ENCODE measurements at places on chromosomes 2 and 18.

- DNase-seq, result no peak
These were observed 22.0 kb upstream of the GMPPA start for GRCh38 chr2:219476652-219477151.

DNA sequence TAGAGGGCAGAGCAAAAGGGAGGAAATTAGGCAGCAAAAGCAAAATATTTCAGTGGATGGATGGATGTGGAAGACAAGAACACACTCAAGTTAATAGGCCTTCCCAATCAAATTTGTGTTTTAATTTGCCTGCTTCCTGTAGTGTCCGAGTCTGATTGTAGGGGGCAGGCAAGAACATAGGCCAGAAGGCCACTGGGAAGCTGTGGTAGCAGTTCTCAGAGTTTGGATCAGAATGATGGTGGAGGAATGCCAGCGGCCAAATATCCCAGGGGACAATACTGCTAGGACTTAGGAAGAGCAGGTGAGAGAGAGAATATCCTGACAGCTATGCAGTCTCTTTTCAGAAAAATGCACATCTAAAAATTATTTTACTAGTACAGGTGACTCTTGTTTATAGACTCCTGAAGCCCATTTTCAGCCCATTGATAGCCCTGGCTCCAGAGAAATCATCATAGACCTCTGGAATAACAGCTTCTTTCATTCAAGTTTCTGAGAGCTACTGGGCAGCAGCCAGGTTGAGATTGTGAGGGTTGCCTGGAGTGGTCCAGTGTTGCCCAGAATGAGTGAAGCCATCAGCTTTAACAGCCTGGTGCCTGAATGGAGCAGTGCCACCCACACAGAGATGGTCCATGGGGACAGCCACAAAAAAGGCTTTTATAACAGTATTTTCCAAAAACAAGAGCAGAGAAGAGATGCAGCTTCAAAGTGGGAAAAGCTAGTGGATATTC lies 19.1 kb upstream of the SERPINE2 start:
- DNase-seq, result no peak

- DNase-seq, result no peak
These were observed 50.6 kb downstream of the PARD6G start for GRCh38 chr18:80196528-80197320.

GRCh38 chr2:105397953-105398335 lies 907 bp downstream of the FHL2 start:
- no peak for DNase-seq

- no peak for DNase-seq
These were observed 560 bp upstream of the SKA1 start for GRCh38 chr18:50374220-50374752.

DNA sequence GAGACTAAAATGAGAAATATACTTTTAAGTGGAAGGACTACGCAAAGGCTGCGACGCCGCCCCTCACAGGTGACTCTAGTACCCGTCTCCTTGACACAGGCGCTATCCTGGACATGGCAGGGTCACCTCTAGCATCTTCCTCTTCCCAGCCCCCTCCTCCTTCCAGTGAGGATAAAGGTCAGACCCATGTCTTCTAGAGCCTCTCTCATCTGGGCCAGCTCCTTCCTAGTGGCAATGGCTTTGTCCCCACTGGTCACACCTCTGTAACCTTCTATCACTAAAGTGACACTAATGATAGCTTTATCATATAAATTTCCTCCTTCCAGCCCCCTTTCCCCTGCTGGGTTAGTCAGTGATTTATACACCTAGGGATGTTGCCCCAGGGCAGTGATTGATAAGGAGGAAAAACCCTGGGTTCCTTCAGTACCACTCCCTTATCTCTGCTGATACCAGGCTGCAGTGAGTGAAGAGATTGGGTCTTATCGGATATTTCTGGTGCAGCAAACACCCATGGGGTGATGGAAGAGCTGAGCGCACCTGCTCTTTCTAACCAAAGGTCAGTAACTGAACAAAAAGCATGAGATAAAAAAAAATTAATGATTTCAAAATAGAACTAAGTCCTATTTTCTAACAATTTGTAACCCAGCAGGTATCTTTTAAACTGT lies 62.0 kb upstream of the FZD5 start:
- no peak for DNase-seq

GRCh38 chr2:19320813-19321212 lies 37.6 kb downstream of the OSR1 start:
- DNase-seq, result no peak

- no peak for DNase-seq
These were observed 14.0 kb downstream of the RNU2-63P start for GRCh38 chr2:88002359-88002707.

DNA sequence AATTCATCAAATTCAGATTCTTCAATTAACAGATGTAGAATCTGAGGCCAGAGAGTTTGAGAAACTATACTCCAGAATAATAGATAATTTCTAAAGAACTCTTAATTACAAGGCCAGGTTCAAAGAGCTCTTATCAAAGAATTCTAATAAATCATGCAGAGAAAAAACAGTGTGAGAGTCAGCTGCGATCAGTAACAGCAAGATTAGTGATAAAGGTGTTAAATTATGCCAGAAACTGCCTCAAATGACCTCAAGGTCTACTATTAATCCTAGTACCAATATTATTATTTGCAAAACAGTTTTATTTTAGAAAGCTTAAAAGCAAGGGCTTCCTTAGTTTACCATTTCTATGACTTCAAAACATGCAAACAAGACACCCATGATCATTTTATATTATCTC lies 215.3 kb downstream of the GCA start:
- no peak for DNase-seq

- no peak for DNase-seq
These were observed 97.5 kb downstream of the ATP9B start for GRCh38 chr18:79166702-79167101.

- DNase-seq, result no peak
These were observed 67.3 kb downstream of the SPTBN1 start for GRCh38 chr2:54523324-54523959.

DNA sequence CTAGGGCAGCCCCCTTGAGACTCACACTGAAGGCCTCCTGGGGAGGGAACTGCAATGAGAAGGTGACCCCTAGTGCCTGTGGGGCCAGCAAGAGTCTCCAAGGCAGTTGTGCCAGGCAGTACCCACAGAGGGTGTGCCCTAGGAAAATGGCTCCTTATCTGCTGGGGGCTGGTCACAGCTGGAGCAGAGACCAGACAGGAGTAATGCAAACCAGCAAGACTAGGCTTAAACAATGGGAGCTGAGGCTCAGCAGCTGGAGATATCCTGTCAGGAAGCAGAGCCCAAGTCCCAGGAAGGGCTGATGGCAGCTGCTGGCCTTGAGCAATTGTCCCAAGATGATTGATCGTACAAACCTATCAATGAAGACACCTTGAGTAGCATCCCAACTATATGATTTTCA lies 26.8 kb upstream of the E2F6 start:
- DNase-seq, result no peak

DNA sequence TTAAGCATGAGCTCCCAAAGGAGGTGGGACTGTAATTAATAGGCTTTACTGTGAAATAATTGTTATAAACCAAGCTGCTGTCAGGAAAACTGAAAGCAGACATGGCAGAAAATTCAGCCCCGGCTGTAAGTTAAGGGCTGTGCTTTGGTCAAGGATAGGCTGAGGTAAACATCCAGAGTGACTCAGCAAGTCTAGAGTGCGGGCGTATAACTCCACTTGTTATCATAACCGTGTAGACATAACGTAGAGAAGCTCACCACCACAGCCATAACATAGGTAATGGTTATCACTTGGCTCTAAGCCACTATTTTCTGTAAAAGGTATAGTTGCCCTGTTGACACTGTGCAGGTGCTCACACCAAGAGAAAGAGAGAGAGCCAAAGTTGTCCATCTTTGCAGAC lies 316.8 kb downstream of the DCDC2C start:
- DNase-seq, result no peak

GRCh38 chr18:63741769-63742168 lies 33.4 kb upstream of the SERPINB7 start:
- DNase-seq, result no peak

DNA sequence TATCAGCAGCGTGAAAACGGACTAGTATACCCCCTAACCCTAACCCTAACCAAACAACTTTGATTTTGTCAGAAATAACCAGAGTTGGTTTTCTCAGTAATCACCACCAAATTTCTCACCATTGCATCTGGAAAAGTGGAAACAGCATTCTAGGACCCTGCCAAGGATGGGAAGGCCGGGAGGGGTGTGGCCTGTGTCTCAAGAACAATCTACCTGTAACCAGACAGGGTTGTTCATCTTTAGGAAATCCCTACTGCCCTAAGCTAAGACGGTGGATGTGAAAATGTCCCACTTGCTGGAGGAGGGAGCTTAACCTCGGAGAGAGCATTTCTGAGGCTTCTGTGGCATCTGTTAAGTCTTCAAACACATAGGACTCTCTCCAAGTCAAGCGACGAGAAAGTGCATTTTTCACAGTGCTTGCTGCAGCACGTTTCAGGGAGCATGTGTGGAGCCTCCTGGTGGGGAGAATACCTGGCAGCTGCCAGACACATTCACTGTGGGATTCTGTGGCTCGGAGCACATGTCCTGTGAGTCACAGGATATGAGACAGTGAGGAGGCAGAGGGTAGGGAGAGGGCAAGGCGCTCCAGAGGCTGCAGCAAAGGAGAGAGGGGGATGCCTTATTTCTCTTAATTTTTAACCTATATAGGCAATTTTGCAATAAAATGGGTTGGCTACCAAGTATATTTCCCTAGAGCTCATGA lies 207.5 kb downstream of the SPP2 start:
- DNase-seq, result no peak

- DNase-seq, result no peak
These were observed 281.1 kb upstream of the POU3F3 start for GRCh38 chr2:104572834-104573233.

DNA sequence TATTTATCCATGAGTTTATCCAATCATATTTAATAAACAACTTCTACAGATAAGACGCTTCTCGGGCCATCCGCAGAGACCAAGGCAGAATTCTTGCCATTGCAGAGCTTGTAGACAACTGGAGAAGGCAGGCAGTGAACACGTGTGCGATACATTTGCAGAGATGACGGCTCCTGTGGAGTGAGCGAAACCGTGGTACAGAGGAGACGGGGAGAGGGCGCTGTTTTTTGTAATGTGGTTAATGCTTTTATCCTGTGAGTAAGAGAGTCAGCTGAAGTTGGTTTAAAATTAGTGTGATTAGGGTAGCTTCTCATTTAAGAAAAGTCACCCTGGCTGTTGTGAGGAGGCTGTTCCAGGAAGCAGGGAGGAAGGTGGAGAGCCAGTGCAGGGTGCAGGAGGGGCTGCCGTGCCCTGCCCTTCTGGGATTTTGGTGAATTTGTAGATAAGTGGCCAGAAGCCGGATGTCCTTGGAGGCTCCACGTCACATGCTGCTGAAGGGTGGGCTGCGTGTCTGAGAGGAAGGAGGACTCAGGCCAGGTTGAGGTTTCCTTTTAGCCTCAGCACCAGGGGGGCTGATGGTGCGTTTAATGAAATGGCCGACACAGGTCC lies 151.4 kb downstream of the SNTG2 start:
- no peak for DNase-seq

DNA sequence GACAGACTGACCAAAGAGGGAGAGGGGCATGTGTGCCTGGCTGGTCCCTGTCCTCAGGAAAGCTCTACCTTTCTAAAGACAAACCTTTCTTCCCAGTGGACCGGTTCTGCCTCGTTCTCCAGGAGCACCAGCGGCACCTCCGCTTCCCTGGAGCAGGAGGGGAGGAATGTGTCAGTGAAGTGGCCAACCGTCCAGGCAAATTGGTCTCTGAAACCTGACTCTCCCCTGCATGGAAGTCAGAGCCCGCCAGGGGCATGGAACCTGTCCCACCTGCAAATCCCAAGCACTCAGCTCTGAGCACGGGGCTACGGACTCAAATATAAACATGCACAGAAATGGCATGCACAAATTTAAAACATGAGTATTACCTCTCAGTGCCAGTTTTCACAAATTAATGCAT lies 62.9 kb downstream of the COL6A3 start:
- DNase-seq, result no peak

GRCh38 chr2:238900511-238900910 lies 52.6 kb downstream of the TWIST2 start:
- DNase-seq, result no peak

DNA sequence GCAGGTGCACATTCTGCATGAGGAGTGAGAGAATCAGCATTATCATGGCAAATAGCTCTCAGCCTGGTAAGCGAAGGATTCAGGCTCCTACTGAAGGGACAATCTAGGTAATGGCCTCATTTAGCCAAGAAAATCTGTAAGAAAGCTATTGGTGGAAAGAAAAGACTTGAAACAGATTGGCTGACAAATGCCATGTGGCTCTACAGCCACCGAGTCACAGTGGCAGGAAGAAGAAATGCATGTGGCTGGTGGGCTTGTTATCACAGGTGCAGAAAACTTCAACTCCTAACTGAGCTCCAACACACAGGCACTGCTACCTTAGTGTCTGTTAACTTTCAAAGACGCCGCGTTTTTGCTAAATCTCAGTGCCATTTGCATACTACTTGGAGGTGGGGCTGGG lies 60.6 kb upstream of the REV1 start:
- no peak for DNase-seq

GRCh38 chr18:9726175-9726574 lies 18.1 kb downstream of the RAB31 start:
- no peak for DNase-seq

DNA sequence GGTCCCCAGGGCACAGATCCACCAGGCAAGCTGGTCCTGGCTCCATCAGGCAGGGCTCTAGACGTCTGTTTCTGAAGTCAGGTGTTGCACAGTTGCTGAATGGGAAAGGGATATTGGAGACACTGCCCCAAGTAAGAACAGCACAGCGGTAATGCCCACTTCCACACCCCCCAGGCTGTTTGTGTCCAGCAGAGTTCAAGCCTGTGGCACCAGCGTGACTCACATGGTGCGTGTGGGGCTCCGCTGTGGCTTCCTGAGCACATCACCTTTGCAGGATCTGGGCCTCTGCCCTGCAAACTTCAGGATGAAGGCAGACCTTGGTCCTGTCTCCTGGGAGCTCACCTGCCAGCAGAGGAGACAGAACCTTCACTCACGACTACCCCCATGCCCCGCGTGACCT lies 203.3 kb downstream of the TFCP2L1 start:
- no peak for DNase-seq

DNA sequence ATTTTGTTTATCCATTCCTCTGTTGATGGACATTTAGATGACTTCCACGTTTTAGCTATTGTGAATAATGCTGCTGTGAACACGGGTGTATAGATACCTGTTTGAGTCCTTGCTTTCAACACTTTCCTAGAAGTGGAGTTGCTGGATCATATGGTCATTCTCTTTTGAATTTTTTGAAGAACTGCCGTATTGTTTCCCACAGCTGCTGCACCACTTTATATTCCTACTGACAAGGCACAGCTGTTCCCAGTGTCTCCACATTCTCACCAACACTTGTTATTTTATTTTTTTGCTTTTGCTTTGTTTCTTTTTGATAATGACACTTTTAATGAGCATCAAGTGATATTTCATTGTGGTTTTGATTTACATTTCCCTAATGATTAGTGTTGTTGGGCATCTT lies 41.4 kb upstream of the KCNJ13 start:
- DNase-seq, result no peak

Measured in activated CD8-positive, alpha-beta memory T cell treated with anti-CD3 and anti-CD28 coated beads for 4 hours (primary cell).